CD4-positive, alpha-beta memory T cell (primary cell): ENCODE measurements at places on chromosomes 2 and 18. TPM values are rescaled to one million over a fixed set of nuclear protein-coding genes. Genes with fewer than 3 reads are reported as not detected.

DNA sequence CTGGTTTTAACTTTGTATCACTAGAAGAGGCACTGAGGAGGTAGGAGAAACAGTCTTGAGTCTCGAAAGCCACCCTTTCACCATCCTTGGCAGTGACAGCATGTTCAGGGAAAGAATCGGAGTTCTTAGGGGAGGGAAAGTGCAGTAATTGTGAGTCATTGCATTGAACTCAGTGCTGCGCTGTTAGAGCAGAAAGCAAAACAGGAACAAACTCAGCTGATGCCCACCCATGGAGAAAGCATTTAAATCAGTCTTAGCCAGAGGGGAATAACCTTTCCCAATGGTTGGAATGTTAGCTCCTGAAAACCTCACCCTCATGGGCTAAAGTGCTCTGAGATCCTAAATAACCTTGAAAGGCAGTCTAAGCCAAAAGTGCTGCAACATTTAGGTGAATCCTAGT is 845.6 kb upstream of the CNTNAP5 start:
- H3K36me3 ChIP-seq, result no peaks in the 10 kb centered on the region
- no peak for DNase-seq
- H3K4me1 ChIP-seq, result no peaks in the 10 kb centered on the region

DNA sequence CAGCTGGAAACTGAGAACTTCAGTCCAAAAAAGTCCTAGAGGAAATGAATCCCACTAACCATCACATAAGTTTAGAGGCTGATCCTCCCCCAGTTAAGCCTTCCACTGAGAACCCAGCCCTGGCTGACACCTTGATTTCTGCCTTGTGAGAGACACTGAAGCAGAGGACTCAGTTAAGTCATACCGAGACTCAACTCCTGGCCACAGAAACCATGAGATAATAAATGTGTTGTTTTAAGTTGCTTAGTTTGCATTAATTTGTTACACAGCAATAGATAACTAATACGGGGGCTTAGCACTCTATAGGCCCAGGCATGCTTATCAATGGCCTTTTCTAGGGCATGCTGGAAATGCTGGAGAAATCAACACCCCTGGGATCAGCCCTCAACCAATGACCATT is 3.4 kb upstream of the ADD2 start:
- peaks cover 30% of the 10 kb centered on the region for H3K27me3 ChIP-seq
- H3K36me3 ChIP-seq, result no peaks in the 10 kb centered on the region
- H3K27ac ChIP-seq, result no peak overlapping the region
- DNase-seq, result no peak
- H3K4me1 ChIP-seq, result peaks cover 15% of the 10 kb centered on the region
- no peak overlapping the region for H3K4me3 ChIP-seq

DNA sequence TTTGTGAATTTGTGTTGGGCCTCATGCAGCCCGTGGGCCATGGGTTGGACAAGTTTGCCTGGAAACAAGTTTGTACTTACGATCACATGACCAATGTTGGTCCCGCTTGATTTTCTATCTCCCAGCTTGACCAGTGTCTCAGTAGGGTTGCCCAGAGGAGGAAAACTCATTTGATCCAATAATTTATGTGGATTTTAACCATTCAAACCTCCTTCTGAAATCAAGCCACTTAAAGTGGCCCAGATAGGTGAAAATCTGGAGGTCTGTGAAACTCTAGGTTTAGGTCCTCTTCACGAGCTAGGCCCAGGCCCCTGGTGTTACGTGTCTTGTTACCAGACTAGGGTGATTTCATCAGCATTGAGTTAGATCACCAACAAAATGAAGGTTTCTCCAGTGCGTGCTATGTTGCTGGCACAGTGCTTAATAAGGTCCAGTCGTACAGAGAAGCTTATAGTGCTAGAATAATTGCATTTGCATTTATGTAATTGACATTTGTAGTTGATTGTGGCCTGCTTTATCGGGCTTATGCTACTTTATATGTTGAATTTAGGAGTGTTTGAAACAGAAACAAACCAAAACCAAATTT is 4.4 kb downstream of the ACTR2 start:
- H3K4me1 ChIP-seq, result peaks cover 85% of the 10 kb centered on the region
- no peaks in the 10 kb centered on the region for H3K27me3 ChIP-seq

GRCh38 chr2:100359576-100359975 is 37.3 kb upstream of the LONRF2 start:
- no peak overlapping the region for H3K27ac ChIP-seq
- no peaks in the 10 kb centered on the region for H3K4me1 ChIP-seq
- DNase-seq, result no peak
- no peak overlapping the region for H3K4me3 ChIP-seq
- no peaks in the 10 kb centered on the region for H3K36me3 ChIP-seq
- H3K27me3 ChIP-seq, result no peaks in the 10 kb centered on the region

GRCh38 chr18:54877076-54877475 is 48.8 kb downstream of the RAB27B start:
- H3K4me1 ChIP-seq, result peaks cover 4% of the 10 kb centered on the region
- DNase-seq, result no peak
- H3K27ac ChIP-seq, result no peak overlapping the region
- no peak overlapping the region for H3K4me3 ChIP-seq
- no peaks in the 10 kb centered on the region for H3K27me3 ChIP-seq

DNA sequence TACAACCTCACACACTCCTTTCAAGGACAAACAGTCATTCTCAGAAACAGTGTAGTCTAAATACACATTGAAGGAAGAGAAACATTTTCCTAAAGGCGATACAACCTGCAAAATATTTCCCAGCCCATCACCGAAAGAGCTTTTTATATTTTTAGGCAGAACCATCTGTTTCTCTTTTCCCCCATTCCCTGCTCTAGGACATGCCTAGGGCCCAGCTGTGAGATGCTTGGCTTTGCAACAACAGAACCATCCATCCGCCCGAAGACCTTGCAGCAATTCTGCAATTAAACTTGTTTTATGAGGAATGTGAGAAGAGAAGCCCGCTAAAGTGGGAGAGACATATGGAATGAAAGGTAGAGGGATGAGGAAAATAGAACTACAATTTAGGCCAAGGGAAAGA is 105.6 kb upstream of the RFX8 start:
- H3K27ac ChIP-seq, result no peak overlapping the region
- no peaks in the 10 kb centered on the region for H3K27me3 ChIP-seq
- no peak overlapping the region for H3K4me3 ChIP-seq
- H3K4me1 ChIP-seq, result peaks cover 5% of the 10 kb centered on the region
- no peaks in the 10 kb centered on the region for H3K36me3 ChIP-seq

DNA sequence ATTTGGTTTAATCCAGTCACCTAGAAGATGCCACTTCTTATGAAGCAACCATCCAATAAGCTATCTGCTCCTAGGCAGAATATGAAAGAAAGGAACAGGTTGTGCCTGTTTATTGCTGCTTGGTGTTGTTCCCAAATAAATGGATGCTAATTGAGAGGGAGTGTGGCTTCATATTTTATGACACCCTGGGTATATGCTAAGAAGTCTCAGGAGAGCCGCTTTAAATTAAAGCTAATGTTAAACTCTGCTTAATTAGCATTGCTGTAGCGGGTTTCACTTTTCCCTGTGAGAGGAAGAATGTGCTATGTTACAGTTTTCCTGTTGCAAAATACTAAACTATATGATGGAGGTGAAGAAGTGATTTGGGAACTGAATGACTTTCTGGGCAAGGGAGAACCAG is 48.7 kb upstream of the TANK start:
- DNase-seq, result no peak
- no peak overlapping the region for H3K4me3 ChIP-seq
- no peaks in the 10 kb centered on the region for H3K4me1 ChIP-seq
- no peaks in the 10 kb centered on the region for H3K27me3 ChIP-seq

- H3K36me3 ChIP-seq, result no peaks in the 10 kb centered on the region
- no peaks in the 10 kb centered on the region for H3K4me1 ChIP-seq
- DNase-seq, result no peak
- H3K4me3 ChIP-seq, result no peak overlapping the region
These were observed 95.5 kb upstream of the CREB1 start for GRCh38 chr2:207434306-207434705.

- H3K27ac ChIP-seq, result no peak overlapping the region
- H3K36me3 ChIP-seq, result no peaks in the 10 kb centered on the region
- H3K4me3 ChIP-seq, result no peak overlapping the region
- DNase-seq, result no peak
These were observed 521.8 kb upstream of the ZEB2 start for GRCh38 chr2:145041706-145042105.

GRCh38 chr2:179264368-179265081 is at the start of gene SESTD1:
Gene SESTD1, minus strand, starts transcription at chr2:179264832. Its CDS starts 72,991 bp downstream, at chr2:179191841.
- no peaks in the 10 kb centered on the region for H3K27me3 ChIP-seq
- no peaks in the 10 kb centered on the region for H3K36me3 ChIP-seq
- peak; percentile 57 for DNase-seq
- H3K4me3 ChIP-seq, result peak within 1 kb of the TSS; percentile 51

DNA sequence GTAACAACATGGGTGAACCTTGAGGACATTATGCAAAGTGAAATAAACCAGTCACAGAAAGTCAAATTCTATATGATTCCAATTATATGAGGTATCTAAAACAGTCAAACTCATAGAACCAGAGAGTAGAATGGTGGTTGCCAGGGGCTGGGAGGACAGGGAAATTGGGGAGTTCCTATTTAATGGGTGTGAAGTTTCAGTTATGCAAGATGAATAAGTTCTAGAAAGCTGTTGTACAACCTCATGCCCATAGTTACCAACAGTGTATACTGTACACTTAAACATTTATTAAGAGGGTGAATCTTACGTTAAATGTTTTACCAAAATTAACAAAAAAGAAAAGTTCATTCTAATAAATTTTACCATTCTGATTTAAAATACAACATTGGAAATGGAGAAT is 92.7 kb upstream of the WDSUB1 start:
- no peak overlapping the region for H3K27ac ChIP-seq
- H3K36me3 ChIP-seq, result no peaks in the 10 kb centered on the region
- no peak overlapping the region for H3K4me3 ChIP-seq
- no peaks in the 10 kb centered on the region for H3K27me3 ChIP-seq
- no peak for DNase-seq
- no peaks in the 10 kb centered on the region for H3K4me1 ChIP-seq

DNA sequence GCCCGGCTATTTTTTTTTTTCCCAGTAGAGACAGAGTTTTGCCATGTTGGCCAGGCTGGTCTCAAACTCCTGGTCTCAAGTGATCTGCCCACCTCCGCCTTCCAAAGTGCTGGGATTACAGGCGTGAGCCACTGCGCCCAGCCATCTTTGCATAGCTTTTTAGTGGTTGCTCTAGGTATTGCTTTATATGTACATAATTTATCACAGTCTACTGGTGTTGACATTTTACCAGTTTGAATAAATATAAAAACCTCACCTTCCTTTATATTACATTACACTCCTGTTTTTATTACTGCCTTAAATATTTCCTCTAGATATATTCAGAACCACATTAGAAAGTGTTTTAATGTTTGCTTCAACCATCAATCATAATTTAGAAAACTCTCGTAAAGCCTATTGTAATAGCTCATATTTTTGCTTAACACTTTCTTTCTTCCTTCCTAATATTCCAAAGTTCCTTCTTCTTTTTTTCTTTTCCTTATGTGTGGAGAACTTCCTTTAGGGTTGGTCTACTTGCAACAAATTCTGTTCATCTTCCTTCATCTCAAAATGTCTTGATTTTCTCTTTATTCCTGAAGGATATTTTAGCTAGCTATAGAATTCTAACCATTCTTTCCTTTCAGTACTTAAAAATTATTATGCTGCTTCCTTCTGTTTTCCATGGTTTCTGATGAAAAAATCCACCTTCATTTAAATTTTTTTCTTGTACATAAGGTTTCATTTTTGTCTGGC is 82.2 kb upstream of the DAPL1 start:
- no peak overlapping the region for H3K27ac ChIP-seq
- H3K27me3 ChIP-seq, result no peaks in the 10 kb centered on the region
- H3K4me3 ChIP-seq, result no peak overlapping the region
- no peak for DNase-seq

DNA sequence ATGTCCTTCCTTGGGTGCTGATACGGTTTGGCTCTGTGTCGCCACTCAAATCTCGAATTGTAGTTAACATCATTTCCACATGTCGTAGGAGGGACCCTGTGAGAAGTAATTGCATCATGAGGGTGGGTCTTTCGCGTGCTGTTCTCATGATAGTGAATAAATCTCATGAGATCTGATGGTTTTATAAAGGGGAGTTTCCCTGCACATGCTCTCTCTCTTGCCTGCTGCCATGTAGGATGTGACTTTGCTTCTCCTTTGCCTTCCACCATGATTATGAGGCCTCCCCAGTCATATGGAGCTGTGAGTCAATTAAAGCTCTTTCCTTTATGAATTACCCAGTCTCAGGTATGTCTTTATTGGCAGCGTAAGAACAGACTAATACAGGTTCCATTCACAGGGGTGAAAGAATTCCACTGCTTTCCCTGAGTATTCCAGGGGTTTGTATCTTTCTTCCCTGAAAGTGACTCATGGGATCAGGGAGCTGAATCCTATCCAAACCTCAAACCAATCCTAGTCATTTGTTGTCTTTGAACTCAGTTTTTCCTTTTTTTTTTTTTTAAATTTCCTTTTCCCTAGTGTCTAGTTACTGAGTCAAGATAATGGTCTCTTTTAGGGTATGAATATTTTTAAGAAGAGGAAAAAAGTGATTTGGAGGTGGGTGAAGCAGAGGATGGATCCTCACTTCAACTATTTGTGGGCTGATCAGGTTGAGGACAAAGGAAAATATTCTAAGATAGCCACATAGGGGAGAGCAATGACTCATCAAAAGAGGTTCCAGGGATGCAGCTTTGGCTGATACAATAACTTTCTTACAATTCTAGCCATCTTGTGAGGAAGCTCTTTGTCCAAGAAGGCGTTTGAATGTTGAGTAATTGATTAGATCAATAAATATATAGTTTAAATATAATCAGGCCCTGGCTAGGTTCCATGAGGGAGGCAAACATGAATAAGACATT is 19.5 kb upstream of the KCNE4 start:
- DNase-seq, result no peak
- no peak overlapping the region for H3K4me3 ChIP-seq
- no peaks in the 10 kb centered on the region for H3K27me3 ChIP-seq
- no peaks in the 10 kb centered on the region for H3K4me1 ChIP-seq
- no peak overlapping the region for H3K27ac ChIP-seq
- H3K36me3 ChIP-seq, result no peaks in the 10 kb centered on the region

DNA sequence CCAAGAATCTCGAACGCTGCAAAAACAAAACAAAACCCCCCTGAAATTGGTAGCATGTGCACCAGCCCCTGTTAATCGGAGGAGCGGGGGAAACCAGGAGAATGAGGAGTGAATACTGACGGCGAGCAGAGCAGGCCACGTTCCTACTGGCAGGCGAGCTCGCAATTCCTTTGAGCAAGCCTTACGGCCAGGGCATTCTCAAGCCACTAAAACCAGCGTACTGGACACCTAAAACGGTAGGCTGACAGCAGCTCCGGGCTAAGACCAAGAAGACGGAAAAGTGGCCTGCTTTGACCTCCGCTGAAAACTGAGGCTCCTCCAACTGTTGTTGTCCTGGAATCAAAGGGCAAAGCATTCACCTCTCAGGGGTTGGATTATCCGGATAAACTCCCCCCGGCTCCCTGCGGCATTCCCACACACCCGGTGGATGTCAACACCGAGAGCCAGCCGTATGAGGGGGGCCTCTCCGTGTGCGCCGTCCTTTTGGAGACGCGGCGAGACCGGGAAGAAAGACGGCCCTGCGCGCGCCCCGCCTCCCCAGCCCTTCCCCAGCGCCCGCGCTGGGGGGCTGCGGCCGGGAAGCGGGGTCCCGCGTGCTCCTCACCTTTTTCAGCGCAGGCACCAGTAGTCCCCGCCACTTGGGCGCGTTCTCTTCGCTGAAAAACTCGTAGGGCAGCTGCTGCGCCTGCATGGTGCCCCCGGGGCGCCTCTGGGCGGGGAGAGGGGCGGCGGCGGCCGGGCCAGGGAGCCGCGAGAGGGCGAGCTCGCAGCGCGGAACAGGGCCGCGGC is 925 bp downstream of the SOS1 start:
- peaks cover 69% of the 10 kb centered on the region for H3K4me1 ChIP-seq
- peaks cover 9% of the 10 kb centered on the region for H3K36me3 ChIP-seq
- H3K27me3 ChIP-seq, result no peaks in the 10 kb centered on the region
- H3K27ac ChIP-seq, result peak overlapping the region; percentile 62
- DNase-seq, result peak; percentile 48
- peak overlapping the region; percentile 62 for H3K4me3 ChIP-seq

ALPG gene
- not detected for total RNA-seq

GFPT1 gene
- 25.8 TPM for total RNA-seq

CCDC148 gene
- total RNA-seq, result not detected

ACTG2 gene
- total RNA-seq, result not detected

FAM237A gene
- total RNA-seq, result not detected
